Islet precursor cell (in vitro differentiated cells): ENCODE measurements at places on chromosomes 1 and 21.
A peak's percentile ranks its signal among the peaks of the same experiment; 100 is the strongest.

GRCh38 chr21:44989537-44989886, 49.7 kb downstream of the SLX9 start:
- DNase-seq = no peak

DNA sequence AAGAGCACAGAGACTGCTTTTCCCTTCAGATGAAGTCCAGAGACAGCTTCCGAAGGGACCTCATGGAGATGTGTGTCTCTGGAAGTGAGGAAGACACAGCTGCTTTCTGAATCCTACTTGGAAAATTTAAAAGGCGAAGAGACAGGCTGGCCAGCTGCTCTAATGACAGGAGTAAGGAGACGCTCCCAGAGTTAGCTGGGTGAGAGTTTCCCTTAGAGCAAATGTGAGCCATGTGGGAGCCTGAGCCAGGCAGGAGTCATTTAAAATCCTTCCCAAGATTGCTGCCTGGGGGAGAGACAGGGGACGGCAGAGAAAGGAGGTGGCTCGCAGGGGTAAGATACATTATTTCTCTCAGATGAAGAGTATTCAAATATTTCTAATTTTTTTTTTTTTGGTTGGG, 53.1 kb downstream of the ZNF326 start:
- DNase-seq = no peak

- no peak for DNase-seq
These were observed 48.2 kb upstream of the TENT5B start for GRCh38 chr1:27060891-27061290.

GRCh38 chr1:14140831-14141401, 440.9 kb downstream of the PRDM2 start:
- DNase-seq = peak; percentile 32

DNA sequence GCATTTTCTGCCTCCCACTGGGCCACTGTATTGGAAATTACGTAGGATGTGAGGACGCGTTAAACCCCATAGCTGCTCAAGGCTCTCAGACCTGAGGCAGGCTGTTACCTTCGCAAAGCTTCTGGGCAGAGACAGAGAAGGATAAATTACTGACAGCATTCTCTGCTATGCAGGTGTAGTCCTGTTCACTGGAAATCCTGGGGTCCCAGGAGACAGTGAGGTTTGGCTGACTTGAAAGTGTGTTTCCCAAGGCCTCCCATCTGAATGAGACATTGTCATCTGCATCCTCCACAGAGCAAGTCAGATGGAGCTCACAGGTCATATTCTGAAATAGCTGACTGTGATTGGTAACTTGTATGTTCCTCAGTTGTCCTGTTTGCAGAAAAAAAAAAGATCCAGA, 32.0 kb downstream of the SLAMF6 start:
- DNase-seq = no peak

GRCh38 chr1:220655961-220656740, 34.0 kb upstream of the C1orf115 start:
- DNase-seq = no peak

- peak; percentile 43 for DNase-seq
These were observed 65.2 kb downstream of the CD247 start for GRCh38 chr1:167453123-167453522.

- no peak for DNase-seq
These were observed 586.3 kb downstream of the ADGRL2 start for GRCh38 chr1:82387012-82387366.

DNA sequence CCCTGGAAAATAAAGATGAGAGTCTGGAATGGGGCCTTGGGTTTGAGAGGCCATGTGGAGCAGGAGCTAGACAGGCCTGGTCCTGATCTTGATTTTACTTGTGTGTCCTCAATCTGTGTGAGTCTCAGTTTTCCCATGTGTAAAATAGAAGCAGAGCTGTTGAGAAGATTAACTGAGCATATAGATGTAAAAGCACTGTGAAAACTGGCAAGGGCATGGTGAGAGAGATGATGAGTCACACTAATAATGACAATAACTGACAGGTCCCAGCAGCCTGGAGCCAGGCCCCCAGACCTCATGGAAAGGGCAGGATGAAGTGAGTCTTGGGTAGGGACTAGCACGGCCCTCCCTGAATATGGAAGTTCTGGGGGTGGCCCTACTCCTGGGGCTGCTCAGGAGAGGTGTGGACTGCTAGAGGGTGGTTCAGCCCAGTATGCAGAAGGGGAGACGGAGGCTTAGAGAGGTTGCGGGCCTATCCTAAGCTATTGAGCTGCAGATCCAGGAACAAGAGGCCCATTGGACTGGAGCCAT, 2.8 kb upstream of the AHDC1 start:
- no peak for DNase-seq

DNA sequence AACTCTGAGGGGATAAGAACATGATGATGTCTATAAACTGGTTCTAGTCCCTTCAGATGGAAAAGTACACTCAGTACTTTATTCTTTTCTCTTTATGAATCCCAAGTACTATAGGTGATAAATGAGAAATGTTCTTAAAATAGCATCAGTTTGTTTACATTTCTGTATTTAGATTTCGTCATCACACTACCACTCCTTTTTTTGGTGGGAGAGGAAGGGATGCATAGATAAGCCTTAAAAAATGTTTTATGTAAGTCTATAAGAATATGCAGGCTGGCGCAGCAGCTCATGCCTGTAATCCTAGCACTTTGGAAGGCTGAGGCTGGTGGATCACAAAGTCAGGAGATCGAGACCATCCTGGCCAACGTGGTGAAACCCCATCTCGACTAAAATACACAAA, 144.8 kb downstream of the USP25 start:
- no peak for DNase-seq

DNA sequence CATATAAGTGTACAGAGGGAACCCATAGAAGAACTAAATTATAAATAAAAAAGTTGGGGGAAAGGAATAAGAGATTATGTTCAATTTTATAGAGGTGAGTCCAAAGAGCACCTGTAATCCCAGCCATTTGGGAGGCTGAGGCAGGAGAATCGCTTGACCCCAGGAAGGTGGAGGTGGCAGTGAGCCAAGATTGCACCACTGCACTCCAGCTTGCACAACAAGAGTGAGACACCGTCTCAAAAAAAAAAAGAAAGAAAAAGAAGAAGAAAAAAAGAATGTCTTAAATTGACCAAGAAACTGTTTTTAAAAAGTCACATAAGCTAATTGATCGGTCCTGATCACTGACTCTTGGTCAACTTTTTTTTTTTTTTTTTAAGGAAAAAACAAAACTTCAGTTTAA, 19.1 kb upstream of the ATF3 start:
- no peak for DNase-seq

GRCh38 chr1:46637444-46638083, 21.0 kb upstream of the MOB3C start:
- DNase-seq = no peak

- DNase-seq = no peak
These were observed 29.7 kb upstream of the KDM4A start for GRCh38 chr1:43619996-43620920.

GRCh38 chr1:39608921-39609320, 30.5 kb downstream of the HEYL start:
- DNase-seq = no peak

DNA sequence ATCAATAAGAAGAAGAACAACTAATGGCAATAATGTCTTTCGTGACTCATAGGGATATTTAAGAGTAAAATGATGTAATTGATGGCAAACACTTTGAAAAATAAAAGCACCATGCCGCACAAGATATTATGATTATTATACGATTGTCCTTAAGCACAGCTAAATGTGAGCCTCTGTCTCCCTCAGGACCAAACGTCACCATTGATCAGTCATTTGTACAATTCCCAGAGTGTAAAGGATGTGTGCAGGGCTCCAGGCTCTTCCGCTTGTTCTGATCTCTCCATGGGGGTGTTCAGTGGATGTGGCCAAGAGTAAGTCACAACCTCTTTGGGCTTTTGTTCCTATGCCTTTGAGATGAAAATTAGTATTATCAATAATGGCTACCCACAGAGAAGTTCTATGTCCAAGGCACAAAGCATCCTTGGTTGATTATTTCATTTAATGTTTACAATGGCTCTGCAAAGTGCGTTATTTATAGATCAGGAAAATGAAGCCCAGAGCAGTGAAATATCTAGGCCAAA, 17.7 kb upstream of the C1orf87 start:
- no peak for DNase-seq

DNA sequence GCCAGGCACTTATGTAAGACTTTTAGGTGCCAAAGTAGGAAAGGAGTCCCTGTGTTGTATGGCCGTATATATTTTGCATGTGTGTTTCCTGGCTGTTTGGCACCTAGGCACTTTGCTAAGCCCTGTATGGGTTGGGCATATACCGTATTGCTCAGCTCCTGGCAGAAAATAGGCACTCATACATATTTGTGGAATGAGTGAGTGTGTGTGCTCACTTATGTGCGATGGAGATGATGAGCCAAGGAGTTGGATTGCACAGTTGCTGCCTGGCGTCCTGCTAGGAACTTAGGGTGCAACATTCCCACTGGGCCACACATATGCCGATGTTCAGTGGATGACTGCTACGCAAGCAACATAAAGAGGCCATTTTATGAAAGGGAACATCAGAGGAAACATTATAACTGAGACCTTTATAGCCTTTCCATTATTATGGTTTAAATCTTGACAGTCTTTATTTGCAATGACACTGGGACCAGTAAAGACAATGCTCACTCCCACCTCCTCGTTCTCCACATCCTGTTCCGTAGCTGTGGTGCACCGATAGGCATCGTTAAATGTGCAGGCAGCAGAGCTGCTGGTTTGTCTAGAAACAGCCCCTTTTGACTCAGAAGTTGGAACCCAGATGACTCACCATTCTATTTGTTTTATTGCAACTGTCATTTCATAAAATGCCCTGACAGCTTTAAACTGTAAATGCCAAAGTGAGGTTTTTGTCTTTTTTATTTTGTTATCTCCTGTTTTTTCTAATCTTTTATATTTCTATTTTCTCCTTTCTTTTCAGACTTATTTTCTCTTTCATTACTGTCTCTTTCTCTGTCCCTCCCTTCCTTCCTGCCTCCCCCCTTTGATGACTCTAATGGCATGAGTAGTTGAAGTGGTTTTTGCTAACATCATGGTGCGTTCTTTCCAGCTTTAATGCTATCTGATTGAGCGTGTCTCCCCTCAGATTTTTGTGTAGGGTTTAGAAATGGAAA, 36.1 kb downstream of the PEX14 start:
- peak; percentile 89 for DNase-seq

GRCh38 chr1:202283991-202284390, 57.7 kb downstream of the UBE2T start:
- DNase-seq = peak; percentile 77

- peak; percentile 41 for DNase-seq
These were observed 12.9 kb downstream of the RCAN1 start for GRCh38 chr21:34602061-34602460.

GRCh38 chr1:29674627-29675326, 438.5 kb downstream of the PTPRU start:
- DNase-seq = peak; percentile 30

- peak; percentile 60 for DNase-seq
These were observed 67.3 kb upstream of the OLIG2 start for GRCh38 chr21:32958288-32959002.

GRCh38 chr1:25815208-25816111, 4.3 kb upstream of the MTFR1L start:
- DNase-seq = peak; percentile 43

GRCh38 chr1:92797297-92797696, 12.4 kb upstream of the EVI5 start:
- no peak for DNase-seq

DNA sequence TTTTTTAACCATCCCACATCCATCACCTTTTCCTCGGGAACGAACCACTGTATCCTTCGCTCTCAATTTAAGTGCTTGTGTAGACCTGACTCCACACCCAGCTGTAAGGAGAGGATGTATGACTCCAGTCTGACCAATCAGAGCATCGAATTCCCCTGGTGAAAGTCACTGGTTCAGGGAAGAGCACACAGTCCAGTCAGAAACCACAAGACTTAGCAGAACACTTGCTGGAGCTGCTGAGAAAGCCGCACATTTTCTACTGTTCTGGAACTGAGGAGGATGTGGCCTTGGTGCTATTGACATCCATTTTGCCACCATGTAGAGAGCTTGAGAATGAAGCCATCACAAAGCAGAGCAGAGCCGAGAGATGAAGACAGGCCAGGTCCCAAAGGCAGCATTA, 59.9 kb upstream of the CNN3 start:
- no peak for DNase-seq

DNA sequence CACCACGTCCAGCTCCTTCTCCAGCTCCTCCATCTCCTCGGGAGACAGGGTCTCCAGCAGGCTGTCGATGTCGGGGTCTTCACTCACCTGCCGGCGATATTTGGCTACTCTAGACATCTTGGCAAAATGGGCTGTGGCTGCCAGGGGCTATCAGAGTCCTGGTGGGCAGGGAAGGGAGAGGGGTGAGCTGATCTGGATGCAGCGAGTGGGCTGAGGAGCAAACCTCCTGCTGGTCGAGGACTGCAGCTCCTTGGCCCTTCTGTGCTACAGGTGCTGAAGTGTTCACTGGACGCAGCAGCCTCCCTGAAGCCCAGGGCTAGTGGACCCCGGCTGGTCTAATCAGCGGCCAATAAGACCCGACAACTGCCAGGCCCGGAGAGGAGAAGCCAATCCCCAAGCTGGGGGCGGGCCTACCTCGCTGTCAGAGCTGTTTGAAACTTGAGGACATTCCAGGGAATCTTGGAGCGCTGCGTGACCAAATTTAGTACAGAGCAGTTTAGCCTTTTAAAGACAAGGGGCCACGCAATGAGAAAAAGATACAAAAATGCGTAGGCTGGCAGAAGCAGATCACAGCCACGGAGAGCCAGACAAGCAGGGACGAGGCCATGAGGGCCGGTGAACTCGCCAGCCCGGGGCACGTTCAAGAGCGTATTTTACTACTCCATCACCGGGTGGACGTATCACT, at the start of gene LMOD1:
Gene LMOD1, minus strand, starts transcription at position 325 of the 685 bp plus-strand sequence. Its CDS starts 208 bp downstream, at position 117.
- DNase-seq = peak; percentile 99

DNA sequence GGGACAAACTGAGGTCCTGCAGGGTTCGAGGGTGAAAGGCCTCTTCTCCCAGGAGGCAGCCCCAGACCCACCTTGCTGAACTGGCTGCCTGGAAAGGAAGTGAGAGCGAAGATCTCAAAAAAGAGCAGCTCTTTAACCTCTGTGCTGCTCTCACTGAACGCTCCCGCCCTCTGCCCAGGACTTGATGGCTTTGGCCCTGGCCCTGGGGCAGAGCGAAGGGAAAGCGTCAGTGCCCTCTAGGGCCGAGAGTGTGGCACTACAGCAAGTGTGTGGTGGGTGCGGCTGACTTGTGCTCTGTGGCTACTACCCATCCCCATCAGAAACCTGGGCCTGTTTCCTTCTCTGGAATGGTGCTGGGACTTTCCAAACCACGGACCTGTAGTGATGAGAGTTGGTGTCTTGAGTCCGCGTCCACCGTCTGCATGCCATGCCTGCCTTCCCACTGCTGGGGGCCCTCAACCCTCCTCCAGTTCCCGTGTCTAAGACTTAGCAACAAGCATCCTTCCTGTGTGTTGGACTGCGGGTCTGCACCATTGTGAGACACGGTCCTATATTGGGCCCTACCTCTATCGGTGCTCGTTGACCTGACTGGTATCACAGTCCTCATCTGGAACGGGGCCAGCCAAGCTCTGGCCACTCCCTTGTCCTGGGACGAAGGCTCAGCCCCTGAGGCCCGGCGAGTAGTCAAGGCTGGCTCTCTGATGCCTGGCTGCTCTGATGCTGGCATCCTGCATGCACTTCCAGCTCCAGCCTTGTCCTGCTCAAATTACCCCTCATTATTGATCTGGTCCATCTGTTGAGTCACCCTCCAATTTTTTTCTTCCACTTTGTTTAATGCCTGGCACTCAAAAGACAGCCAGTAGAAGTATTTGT, 180.3 kb downstream of the DISC1 start:
- peak; percentile 89 for DNase-seq

- peak; percentile 68 for DNase-seq
These were observed at the start of gene IL19 for GRCh38 chr1:206770531-206771337. Gene IL19, plus strand, starts transcription at chr1:206770773. Its CDS starts 65,890 bp downstream, at chr1:206836663.

- DNase-seq = no peak
These were observed 230.2 kb downstream of the KAZN start for GRCh38 chr1:14828665-14829064.

- peak; percentile 73 for DNase-seq
These were observed 128.2 kb downstream of the TBX19 start for GRCh38 chr1:168408884-168409283.
